ENCODE measurements at places on chromosomes 4 and X.

- DNase-seq, result no peak
Measured at GRCh38 chrX:66408507-66408906, 230.4 kb downstream of the EDA2R start.

- DNase-seq, result no peak
Measured at GRCh38 chrX:40152173-40152711, 54.5 kb upstream of the BCOR start.

DNA sequence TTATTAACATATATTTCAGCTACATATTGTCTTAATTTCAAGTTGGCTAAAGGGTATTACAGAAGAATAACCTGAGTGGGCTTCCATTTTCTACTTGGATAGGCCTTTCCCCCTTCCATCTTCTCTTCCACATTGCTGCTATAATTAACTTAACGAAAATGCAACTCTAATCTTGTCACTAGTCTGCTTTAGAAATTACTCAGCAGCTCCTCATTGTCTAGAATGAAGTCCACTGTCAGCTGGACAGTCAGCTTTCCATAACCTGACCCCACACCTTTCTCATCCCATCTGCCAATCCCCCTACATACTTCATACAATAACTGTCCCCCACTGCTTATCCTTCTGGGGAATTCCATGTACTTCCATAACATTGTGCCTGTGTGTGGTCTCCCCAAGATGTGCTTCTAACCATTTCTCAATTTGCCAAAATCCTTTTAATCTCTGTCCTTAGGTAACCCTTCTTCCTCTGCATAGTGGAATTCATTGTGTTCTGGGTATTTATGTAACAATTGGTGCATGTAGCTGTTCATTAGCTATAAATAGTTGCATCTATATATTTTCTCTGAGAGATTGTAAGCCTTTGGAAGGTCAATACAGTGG lies 4.8 kb downstream of the MND1 start:
- no peak for DNase-seq

- peak; percentile 7 for DNase-seq
Measured at GRCh38 chr4:49032440-49033161, 46.5 kb downstream of the CWH43 start.

- DNase-seq, result no peak
Measured at GRCh38 chr4:100311181-100311580, 120.9 kb upstream of the DDIT4L start.
